DMS79 (cell line): ENCODE measurements at places on chromosomes 4 and X.

- DNase-seq, result no peak
These were observed 220.4 kb upstream of the RADX start for GRCh38 chrX:106391284-106391911.

DNA sequence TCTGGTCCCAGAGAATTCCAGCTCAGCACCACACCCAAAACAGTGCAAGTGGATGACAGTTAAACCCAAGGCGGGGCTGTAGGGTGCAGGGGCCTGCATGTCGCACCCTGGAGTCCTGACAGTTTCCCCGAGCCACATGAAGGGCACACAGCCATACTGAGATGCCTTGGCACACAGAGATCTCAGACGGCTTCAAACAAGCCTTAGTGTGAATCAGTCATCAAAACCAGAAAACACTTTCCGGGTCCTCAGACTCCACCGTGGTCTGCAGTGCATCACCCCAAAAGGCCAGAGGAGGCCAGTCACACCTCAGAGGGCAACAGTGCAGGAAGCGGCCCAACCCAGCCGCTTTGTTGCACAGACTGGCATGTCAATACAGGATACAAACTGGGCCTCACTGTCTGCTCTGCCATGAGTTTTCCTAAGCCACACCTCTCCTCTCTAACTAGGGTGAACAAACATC, 64.6 kb upstream of the ENPP6 start:
- DNase-seq, result no peak

DNA sequence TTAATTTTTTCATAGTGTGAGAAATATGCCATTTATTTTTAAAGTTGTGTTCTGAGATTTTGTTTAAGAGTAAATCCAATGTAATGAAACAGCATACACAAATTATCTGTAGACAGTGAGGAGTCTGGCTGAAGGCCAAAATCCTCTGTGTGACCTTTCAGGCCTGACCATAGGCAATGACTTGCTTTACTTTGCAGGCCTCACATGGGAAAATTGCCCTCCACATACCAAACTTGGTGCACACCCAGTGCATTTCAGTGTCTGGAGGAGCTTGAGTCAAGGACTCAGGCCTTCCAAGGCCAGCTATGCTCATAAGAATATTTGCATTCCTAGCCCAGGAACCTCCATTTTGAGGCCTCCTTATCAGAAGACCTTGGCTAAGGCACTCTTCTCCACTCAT, 430.1 kb downstream of the GABRG1 start:
- DNase-seq, result no peak

DNA sequence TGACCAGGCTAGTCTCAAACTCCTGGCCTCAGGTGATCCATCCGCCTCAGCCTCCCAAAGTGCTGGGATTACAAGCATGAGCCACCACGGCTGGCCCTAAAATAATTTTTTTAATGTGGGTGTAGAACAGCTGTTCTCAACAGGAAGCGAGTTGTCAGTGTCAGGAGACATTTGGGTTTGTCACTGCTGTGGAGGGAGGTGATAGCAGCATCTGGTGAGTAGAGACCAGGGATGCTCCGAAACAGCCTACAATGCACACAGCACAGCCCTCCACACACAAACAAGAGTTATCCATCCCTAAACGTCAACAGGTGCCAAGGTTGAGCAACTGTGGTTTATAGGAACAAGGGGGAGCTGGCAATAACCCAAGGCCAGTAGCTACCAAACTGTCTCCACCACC, 243.4 kb upstream of the STS start:
- no peak for DNase-seq

- DNase-seq, result no peak
These were observed 9.7 kb upstream of the PYURF start for GRCh38 chr4:88533088-88533790.

DNA sequence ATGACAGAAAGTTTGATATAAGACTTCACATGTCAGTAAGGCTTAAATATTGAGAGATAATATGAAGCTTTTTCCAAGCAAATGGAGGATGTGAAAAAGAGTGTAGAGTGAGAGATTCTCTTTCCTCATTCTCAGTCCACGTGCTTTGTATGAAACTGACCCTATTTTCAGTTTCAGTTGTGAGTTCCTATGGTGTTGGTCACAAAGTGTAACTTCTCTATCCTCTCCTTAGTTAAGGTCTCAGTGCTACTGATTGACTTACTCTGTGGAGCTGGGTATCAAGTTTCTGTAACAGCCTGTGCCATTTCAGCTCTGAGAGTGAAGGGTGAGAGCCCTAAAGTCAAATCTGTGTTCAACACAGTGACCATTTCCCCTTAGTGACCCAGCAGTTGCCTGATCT, 277.2 kb downstream of the EPHA5 start:
- DNase-seq, result no peak

DNA sequence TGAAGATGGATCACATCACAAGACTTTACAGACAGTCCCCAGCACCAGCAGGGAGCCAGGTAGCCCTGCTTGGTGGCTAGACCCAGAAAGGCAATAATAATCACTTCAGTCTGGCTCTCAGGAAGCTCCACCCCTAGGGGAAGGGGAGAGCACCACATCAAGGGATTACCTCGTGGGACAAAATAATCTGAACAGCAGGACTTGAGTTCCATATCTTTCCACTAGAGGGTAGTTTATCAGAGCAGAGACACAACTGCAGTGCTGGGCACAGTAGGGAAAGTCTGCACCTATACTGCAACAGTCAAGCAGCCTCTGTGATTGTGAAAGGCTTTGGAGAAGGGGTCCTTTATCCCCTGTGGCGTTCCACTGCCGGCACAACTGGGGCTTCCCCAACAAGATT, 547.0 kb upstream of the POU3F4 start:
- DNase-seq, result no peak

DNA sequence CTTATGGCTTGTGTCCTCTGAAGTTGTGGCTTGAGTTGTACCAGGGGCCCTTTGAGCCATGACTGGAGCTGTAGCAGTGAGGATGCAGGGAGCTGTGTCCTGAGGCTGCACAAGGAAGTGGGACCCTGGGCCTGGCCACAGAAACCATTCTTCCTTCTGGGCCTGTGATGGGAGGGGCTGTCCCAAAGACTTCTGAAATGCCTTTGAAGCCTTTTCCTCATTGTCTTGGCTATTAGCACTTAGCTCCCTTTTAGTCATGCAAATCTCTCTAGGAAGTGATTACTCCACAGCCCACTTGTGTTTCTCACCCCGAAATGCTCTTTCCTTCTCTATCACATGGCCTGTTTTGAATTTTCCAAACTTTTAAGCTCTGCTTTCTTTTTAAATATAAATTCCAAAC, 92.4 kb downstream of the FHDC1 start:
- DNase-seq, result no peak

- no peak for DNase-seq
These were observed 70.6 kb downstream of the GPAT3 start for GRCh38 chr4:83606460-83606859.

DNA sequence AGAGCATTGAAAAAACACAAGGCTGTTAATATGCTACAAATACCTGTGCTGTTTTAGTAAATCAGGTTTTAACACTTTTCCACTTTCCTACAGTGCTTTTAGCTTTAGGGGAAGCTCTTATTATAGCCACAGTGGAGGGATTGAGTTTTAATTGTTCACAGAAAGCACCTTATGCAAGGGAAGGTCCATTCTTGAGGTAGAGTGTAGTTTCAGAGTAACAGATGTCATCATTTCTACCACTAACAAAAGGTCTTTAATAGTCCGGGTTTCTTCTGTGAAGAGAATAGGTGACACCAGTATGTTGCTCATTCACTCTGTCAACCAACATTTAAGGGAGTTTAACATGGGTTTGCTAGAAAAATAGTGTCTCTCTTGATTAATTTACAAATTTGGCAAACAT, 104.4 kb downstream of the STIM2 start:
- no peak for DNase-seq

- DNase-seq, result no peak
These were observed 32.8 kb upstream of the TMPRSS11A start for GRCh38 chr4:67996127-67996526.

GRCh38 chr4:118967393-118967792, 78.7 kb downstream of the SYNPO2 start:
- no peak for DNase-seq

DNA sequence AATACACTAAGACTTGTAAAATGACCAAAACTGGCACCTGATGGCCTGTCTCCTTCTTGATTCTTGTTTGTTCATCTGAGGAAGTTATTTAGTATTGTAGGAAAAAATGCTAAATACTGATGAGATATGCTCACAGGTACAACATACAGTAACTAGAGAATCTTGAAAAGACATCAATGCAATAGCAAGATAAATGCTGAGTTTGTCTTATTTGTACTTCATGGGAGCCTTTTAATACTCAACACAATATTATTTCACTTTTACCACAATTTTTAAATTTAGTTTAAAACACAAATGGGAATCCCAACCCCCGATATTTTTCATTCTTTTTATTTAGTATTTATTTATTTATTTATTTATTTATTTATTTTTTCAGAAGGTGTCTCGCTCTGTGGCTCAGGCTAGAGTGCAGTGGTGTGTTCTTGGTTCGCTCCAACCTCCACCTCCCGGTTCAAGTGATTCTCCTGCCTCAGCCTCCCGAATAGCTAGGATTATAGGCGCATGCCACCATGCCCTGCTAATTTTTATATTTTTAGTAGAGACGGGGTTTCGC, 12.1 kb downstream of the HHIP start:
- no peak for DNase-seq

DNA sequence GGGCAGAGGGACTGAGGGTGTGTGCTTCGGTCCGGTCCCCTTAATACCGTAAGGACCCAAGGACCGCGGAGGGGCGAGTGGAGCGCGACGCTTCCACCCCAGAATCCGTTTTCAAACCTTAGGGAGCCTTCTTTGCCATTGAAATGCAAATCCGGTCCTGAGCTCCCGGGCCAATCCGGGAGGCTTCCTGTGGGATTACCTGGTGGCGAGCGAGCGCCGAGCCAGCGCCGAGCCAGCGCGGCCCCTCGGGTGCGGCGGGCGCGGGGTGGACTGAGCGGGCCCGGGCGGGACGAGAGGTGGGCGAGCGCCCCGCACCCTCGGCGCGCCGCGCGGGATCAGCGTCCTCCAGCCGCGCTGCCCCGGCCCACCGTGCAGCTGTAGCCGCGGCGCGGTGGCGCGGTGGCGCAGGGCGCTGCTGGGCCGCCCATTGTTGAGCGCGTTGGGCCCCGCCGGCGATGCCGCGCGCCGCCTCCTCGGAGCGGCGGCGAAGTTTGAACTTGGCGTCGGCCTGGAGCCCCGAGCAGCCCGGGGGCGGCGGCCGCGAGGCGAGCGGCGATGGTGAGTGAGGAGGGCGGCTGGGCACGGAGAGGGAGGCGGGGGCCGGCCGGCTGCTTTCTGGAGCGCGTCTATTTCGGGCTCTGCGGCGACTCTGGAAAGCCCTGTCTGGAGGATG, 208.7 kb downstream of the SOWAHB start:
- DNase-seq, result peak; percentile 26

DNA sequence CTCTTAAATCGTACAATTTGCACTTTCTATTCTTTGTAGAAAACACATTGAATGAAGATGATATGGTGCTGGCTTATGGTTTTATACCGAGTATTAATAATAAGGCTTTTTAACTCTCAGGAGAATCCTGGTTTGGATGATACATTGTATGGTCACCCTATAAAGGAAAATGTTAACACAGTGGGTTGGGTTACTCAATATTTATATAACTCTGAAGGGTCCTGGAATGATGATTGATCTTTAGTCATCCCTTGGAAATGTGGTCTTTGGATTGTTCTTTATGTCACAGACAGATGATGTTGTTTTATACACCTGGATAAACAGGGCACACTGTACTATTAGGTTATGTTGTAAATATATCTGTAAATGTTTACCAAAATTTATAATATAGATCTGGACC, 496.2 kb upstream of the NDST4 start:
- DNase-seq, result no peak

DNA sequence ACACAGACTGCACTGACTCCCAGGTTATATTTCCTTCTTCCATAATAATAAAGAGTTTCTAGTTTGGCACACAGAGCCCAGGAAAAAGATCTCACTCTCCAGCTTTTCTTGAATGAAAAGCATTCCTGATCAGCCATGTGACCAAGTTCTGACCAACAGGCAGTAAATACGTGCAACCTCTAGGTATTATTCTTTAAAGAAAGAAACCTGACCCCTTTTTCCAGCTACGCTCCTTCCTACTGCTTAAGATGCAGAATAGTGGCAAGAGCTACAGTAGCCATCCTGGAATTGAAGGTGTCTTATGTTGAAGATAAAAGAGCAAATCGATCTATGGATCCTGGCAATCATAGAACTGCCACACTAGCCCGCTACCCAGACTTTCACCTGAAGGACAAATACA, 76.7 kb downstream of the LRBA start:
- no peak for DNase-seq

DNA sequence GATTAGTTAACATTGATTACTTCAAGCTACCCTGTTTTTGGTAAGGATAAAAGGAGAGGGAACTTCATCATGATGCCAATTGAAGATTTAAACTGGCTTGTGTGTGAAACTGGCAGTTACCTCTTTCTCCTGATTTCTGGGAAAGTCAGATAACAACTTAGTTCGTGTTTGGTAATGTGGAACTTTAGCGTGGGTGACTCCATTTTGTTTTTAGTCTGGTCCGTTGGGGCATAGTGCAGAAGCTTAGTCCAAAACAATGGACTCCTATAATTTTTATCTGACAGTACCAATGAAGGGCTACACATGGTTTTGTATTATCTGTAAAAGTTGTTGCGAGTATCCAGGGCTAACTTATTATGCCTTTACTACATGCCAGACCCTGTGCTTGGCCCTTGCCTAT, 294.9 kb downstream of the GUCY2F start:
- DNase-seq, result no peak

DNA sequence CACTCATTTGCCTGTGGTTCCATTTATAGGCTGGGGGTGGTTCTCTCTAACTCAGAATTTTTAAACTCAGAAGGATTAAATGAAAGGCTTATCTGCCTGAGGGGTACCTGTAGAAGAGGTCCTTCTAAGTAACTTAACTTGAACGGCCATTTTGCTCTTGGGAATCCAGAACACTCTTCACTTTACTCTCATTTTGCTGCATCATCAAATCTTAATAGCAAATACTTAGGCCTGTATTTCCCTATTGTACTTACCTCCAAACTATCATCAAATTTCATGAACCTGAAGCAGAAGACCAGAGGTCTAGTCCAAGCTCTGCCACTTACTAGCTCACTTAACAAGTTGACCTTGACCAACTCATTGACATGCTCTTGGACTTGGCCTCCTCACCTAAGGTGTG, 70.4 kb downstream of the GRIA3 start:
- no peak for DNase-seq

DNA sequence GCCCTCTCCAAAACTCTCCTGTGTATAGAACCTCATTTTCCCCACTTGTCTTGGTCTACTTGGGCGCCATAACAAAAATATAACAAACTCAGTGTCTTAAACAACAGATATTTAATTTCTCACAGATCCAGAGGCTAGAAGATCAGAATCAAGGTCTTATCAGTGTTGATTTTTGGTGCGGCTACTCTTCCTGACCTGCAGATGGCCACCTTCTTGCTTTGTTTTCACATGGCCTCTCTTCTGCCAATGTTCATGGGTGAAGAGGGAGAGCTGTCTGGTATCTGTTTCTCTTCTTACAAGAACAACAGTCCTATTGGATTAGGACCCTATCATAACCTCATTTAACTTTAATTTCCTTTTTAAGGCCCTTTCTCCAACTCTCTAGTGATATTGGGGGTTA, 177.3 kb downstream of the PABPC4L start:
- no peak for DNase-seq

- no peak for DNase-seq
These were observed 141.3 kb upstream of the SH3RF1 start for GRCh38 chr4:169412046-169412445.

GRCh38 chr4:71066737-71067716, 73.6 kb downstream of the DCK start:
- DNase-seq, result no peak

- DNase-seq, result no peak
These were observed 116.2 kb downstream of the CBR4 start for GRCh38 chr4:168893807-168894206.
